ENCODE measurements at places on chromosomes 11 and 22. TPM values are rescaled to one million over a fixed set of nuclear protein-coding genes. Genes with fewer than 3 reads are reported as not detected.
A peak's percentile ranks its signal among the peaks of the same experiment; 100 is the strongest.

GRCh38 chr11:73344191-73344607 lies 32.0 kb upstream of the RELT start:
- no peak overlapping the region for H3K4me3 ChIP-seq
- H3K36me3 ChIP-seq: peaks cover 11% of the 10 kb centered on the region
- H3K27ac ChIP-seq: peak overlapping the region; percentile 43
- peaks cover 39% of the 10 kb centered on the region for H3K4me1 ChIP-seq
- peaks cover 14% of the 10 kb centered on the region for H3K27me3 ChIP-seq

GRCh38 chr11:65524741-65525545 lies at the start of gene SCYL1:
SCYL1 (plus strand) TSS chr11:65525083; CDS start chr11:65525154, 71 bp downstream.
- H3K27ac ChIP-seq: peak within 1 kb of the TSS; percentile 80
- peaks cover 13% of the 10 kb centered on the region for H3K36me3 ChIP-seq
- peak; percentile 41 for DNase-seq

GRCh38 chr11:118227865-118228785 lies 3.3 kb upstream of the JAML start:
- H3K4me1 ChIP-seq: peaks cover 5% of the 10 kb centered on the region
- H3K27me3 ChIP-seq: peaks cover 16% of the 10 kb centered on the region
- H3K27ac ChIP-seq: no peak overlapping the region

DNA sequence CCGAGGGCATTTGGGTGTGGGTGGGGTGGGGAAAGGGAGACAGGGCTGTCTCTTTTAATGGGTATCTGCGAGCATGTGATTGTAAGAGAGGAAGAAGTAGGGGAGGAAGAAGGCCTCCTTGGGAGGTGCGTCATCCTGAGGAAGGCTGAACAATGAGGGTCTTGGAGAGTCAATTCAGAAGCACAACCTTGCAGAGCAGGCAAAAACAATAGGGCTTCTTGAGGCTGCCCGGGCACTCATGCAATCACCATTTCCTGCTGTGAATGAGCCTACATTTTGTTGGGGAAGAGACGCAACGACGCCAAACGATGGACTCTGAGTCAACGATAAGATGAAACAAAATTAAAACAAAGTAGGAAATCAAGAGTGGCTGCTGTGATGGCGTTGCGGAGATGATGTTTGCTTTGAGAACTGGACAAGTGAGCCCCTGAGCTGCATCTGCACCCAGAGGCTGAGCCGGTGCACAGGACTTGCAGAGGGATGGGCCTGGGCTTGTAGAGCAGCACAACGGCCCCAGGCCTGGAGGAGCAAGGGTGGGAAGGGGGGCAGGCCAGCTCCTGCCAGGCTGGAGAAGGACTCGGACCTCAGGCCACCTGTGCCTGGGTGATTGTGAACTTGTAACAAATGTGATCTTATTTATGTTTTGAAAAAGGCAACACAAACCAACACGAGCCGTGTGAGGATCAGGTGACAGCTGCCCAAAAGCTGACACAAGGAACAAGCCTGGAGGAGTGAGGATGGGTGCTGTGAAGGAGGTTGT lies 92.3 kb upstream of the B3GAT1 start:
- H3K27ac ChIP-seq: no peak overlapping the region
- no peak overlapping the region for H3K4me3 ChIP-seq
- no peak for DNase-seq
- H3K27me3 ChIP-seq: no peaks in the 10 kb centered on the region
- H3K4me1 ChIP-seq: no peaks in the 10 kb centered on the region
- H3K36me3 ChIP-seq: peaks cover 19% of the 10 kb centered on the region

GRCh38 chr11:17775507-17776211 lies 41.1 kb downstream of the KCNC1 start:
- DNase-seq: no peak
- H3K27me3 ChIP-seq: peaks cover 22% of the 10 kb centered on the region
- H3K4me3 ChIP-seq: no peak overlapping the region
- no peaks in the 10 kb centered on the region for H3K4me1 ChIP-seq
- H3K36me3 ChIP-seq: no peaks in the 10 kb centered on the region
- no peak overlapping the region for H3K27ac ChIP-seq

- DNase-seq: no peak
- H3K4me1 ChIP-seq: no peaks in the 10 kb centered on the region
- no peak overlapping the region for H3K27ac ChIP-seq
- H3K4me3 ChIP-seq: no peak overlapping the region
- no peaks in the 10 kb centered on the region for H3K36me3 ChIP-seq
- H3K27me3 ChIP-seq: 0 out of 2 replicates have a peak, but pooled peaks cover 2% of the 10 kb centered on the region
Observed at GRCh38 chr11:14625586-14626205, 17.9 kb upstream of the PDE3B start.

- no peak for DNase-seq
- H3K27me3 ChIP-seq: peaks cover 3% of the 10 kb centered on the region
- H3K4me3 ChIP-seq: no peak overlapping the region
- no peaks in the 10 kb centered on the region for H3K4me1 ChIP-seq
- no peaks in the 10 kb centered on the region for H3K36me3 ChIP-seq
- H3K27ac ChIP-seq: no peak overlapping the region
Observed at GRCh38 chr11:22190827-22191463, 1.9 kb upstream of the ANO5 start.

DNA sequence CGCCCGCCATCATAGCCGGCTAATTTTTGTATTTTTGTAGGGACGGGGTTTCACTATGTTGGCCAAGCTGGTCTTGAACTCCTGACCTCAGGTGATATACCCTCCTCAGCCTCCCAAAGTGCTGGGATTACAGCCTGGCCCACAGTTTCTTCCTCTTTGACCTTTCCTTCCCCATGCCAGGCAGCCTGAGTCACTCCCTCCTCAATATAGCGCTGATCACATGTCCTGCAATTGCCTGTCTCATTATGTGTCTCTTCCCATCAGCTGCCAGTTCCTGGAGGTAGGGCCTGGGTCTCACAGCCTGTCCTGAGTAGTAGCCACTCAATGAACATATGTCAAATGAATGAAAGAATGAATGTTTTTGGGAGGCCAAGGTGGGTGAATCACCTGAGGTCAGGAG lies 43.0 kb upstream of the CCDC134 start:
- no peak for DNase-seq
- no peak overlapping the region for H3K27ac ChIP-seq
- H3K4me1 ChIP-seq: no peaks in the 10 kb centered on the region

- no peak overlapping the region for H3K4me3 ChIP-seq
- DNase-seq: no peak
- no peaks in the 10 kb centered on the region for H3K27me3 ChIP-seq
- H3K4me1 ChIP-seq: no peaks in the 10 kb centered on the region
- no peaks in the 10 kb centered on the region for H3K36me3 ChIP-seq
- H3K27ac ChIP-seq: no peak overlapping the region
Observed at GRCh38 chr11:20729597-20730105, 60.3 kb downstream of the NELL1 start.

GRCh38 chr11:120302001-120302805 lies 22.9 kb upstream of the TLCD5 start:
- H3K4me1 ChIP-seq: peaks cover 29% of the 10 kb centered on the region
- no peak for DNase-seq
- no peak overlapping the region for H3K27ac ChIP-seq
- H3K27me3 ChIP-seq: peaks cover 29% of the 10 kb centered on the region
- no peak overlapping the region for H3K4me3 ChIP-seq

GRCh38 chr22:46047841-46048595 lies 71.1 kb upstream of the WNT7B start:
- H3K4me3 ChIP-seq: no peak overlapping the region
- peaks cover 40% of the 10 kb centered on the region for H3K4me1 ChIP-seq
- no peaks in the 10 kb centered on the region for H3K36me3 ChIP-seq

The CBLIF gene
- not detected for total RNA-seq

The TMPRSS13 gene
- total RNA-seq: not detected

The PGA5 gene
- not detected for total RNA-seq

The CPT1B gene
- 1.4 TPM for total RNA-seq

The BATF2 gene
- 0.26 TPM for total RNA-seq

The RNF121 gene
- total RNA-seq: 43.0 TPM

The NEFH gene
- total RNA-seq: not detected
